ENCODE measurements at places on chromosomes 11 and 22.

- DNase-seq: no peak
These were observed 99.2 kb upstream of the B3GAT1 start for GRCh38 chr11:134511255-134511654.

GRCh38 chr22:35115515-35115914 is 49.6 kb downstream of the ISX start:
- no peak for DNase-seq

GRCh38 chr22:45576730-45577464 is 74.2 kb downstream of the FBLN1 start:
- DNase-seq: no peak

- no peak for DNase-seq
These were observed 3.0 kb downstream of the AQP11 start for GRCh38 chr11:77592727-77593126.

DNA sequence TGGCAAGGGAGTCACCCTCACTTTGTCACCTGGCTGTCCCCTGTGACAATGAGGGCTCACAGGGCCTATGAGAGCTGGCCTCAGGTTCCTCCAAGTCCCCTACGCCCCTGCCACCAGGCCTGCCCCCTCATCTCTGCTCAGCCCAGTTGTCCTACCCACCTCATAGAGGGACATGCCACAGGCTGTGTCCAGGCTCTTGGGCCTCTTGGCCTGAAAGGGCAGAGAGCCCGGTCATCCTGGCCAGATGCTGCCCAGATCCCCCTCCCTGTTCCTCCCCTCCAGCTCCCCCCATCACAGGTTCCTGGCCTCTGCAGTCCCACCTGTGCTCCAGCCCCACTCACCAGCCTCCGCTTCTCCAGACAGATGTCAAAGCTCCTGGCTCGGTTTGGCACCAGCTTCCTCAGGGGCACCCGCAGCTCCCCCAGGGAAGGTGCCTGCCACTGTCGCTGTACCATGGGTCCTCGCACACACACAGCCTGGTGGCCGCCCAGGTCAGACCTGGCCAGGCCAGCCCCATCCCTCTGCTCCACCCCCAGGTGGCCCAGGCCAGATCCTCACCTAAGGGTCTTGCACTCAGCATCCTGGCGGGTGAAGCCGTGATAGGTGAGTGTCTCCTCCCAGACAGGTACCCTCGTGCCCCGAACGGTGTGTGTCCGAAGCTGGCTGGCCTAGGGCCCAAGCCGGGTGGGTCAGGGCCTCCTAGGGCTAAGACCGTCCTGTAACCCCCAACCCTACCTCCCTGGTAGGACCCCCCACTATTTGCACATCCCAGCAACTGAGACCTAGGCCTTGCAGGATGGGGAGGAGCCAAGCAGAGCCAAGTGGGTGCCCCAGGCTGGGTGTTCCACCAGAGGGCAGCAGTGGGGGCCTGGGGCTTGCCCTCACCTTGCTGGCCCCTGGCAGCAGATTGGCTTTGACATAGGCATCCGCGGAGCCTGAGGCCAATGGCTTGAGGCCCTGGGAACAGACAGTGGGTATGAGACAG is 8.3 kb downstream of the NDUFV1 start:
- no peak for DNase-seq

- DNase-seq: no peak
These were observed 55.5 kb downstream of the ABTB2 start for GRCh38 chr11:34302046-34302921.

DNA sequence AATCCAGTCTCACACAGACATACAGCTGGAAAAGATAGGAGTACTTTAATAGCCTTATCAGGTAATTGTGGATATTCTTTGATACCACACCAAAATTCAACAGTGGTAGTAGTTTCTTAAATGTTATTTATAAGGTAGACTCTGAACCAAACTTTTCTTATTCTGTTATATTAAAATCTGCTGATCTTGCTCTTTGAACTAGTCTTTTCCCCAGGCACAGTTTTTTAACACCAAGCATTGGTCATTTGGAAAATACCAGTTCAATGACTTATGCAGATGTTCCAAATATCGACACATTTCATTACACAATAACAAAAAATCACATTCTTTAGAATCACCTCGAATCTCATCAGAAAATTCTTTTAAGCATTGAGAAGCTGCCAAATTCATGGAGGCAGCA is 7.6 kb downstream of the TRIM66 start:
- no peak for DNase-seq

GRCh38 chr11:57885298-57886050 is 123.9 kb downstream of the CTNND1 start:
- no peak for DNase-seq

DNA sequence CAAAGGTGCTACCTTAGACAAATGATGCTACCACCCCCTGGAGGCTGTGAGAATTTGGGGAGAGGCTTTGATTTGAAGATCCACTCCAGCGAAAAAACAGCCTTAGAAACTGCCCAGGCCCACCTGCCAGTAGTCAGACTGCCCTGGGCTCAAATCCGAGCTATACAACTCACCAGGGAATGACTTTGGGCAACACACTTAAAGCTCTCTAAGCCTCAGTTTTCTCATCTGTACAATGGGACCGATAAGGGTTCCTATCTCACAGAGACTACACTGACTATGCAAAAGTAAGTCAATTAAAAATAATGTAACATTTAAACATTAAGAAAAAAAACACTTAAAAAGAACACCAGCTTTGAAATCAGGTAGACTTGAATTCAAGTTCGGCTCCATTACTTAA is 19.9 kb downstream of the VWCE start:
- no peak for DNase-seq

DNA sequence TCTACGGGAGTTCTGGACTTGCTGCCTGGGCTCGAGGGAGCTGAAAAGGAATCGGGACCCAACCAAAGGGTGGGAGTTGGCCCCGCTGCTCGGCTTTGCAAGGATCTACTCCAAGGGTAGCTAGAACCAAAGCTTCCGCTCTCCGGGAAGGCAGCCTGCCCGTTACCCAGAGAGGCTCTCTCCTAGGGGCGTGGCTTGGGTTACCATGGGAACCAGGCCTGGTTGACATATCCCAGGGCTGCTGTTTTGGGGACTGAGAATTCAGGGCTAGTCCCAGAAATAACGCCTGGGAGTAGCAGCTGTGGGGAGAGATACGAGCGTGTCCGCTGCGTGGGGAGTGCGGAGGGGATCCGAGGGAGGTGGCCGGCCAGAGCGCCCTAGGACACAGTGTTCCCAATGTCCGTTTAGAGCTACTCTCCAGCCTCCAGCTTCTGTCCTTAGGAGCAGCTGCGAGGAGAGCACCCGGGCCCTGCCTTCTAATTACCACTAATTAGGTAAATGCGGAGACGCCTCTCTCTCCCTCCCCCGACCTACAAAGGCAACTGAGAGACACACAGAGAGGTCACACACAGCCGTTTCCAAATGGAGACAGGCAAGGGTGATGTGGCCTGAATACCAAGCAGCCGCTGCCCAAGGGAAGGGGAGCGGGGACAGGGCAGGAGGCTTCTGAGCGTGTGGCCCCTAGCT is 141.6 kb upstream of the CADM1 start:
- no peak for DNase-seq

DNA sequence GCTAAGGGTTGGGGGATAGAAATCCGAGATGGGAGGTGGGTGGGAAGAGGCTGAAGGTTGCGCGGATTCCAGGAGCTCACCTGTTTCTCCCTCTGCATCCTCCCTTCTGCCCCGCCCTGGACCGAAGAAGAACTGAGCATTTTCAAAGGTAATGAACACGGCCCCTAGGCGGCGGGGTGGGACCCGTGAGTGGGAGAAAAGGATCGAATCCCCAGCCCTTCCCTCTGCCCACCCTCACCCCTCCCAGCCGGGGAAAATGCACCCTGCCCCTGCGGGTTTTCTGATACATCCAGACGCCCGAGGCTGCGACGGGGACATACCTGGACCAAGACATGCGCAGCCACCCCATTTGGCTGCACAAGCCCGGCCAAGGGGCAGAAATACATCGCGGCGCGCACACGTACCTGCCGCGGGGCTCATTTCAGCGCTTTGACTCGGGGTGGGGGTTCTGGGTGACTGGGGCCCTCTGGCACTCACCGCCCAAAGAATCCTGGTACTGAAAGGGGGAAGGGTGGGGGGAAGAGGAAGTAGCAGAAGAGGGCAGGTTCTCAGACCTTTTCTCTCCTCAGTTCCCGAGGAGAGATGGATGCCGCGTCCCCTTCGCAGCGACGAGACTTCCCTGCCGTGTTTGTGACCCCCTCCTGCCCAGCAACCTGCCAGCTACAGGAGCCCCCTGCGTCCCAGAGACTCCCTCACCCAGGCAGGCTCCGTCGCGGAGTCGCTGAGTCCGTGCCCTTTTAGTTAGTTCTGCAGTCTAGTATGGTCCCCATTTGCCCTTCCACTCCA is 6.0 kb downstream of the VSIG2 start:
- DNase-seq: no peak

GRCh38 chr11:62223095-62223494 is 14.6 kb downstream of the SCGB2A1 start:
- DNase-seq: no peak

DNA sequence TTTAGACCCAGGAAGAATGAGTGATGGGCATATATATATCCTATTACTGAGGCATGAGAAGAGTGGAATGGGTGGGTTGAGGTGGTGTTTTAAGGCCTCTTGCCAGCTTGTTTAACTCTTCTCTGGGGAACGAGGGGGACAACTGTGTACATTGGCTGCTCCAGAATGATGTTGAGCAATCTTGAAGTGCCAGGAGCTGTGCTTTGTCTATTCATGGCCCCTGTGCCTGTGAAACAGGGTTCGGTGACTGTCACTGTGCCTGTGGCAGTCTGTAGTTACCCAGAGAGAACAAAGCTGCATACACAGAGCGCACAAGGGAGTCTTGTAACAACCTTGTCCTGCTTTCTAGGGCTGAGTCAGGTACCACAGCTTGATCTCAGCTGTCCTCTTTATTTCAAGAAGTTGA is 11.7 kb downstream of the LIMK2 start:
- no peak for DNase-seq

DNA sequence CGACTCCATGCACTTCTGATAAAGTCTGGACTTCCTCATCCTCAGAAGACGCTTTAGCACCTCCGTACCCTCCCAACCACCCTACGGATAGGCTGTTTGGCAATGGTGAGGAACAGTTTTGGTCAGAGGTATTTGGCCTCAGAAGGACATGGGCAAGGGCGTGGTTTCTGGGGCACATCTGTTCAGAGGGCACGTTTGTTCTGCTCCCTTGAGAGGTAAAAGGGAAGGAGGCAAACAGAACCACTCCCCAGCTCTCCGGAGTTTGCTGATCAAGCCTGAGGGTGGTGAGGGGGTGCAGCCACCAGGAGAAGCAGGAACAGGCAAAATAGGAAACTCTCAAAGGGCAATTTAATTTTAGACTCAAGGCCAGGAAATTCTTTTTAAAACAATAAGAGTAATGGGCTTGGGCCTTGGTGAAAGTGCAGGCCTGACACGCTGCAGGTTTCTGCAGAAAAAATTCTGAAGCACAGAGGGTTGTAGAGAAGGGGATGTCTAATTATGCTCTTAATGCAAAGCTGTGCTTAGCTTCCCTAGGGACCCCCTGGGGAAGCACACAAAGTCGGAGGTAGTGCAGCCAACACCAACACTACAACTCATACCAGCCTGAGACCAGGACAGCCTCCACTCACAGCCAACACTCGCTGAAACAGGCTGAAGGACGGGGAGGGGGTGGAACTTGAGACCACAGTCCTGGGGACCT is 23.3 kb downstream of the ETS1 start:
- no peak for DNase-seq

DNA sequence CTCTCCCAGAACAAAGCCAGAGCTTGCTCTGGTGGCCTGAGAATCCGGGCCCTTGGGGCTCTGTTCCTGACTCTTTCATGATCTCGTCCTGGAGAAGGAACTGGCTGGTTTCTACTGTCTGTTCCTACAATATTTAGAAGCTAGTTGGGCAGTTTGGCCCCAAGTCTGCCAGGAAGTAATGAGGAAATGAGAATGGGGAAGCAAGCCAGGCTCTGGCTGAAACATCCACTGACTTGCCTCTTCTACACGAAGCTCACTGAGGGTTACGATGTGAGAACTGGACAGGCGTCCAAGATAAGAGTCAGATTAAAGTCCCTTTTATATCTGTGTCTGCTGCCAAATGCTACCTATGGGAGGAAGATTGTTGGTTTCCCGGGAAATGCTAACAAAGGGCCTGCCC is 110.0 kb upstream of the KIRREL3 start:
- no peak for DNase-seq

DNA sequence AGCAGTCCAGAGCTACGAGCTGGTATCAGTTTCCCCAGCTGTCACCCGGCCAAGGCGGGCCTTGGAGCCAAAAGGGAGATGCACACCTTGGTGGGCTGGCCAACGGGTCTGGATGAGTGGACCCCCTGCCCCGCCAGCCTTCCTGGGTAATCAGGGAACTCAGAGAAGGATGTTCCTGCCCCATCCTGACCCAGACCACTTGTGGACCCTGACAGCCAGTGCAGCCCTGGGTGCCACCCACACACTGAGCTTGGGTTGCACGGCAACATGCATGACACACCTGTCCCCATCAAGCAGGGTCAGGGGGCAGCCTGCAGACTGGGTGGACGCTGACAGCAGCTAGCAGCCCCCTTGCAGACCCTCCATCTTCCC is 8.6 kb downstream of the SLC25A1 start:
- DNase-seq: no peak

GRCh38 chr22:30869667-30870395 is 98.7 kb downstream of the MORC2 start:
- no peak for DNase-seq

DNA sequence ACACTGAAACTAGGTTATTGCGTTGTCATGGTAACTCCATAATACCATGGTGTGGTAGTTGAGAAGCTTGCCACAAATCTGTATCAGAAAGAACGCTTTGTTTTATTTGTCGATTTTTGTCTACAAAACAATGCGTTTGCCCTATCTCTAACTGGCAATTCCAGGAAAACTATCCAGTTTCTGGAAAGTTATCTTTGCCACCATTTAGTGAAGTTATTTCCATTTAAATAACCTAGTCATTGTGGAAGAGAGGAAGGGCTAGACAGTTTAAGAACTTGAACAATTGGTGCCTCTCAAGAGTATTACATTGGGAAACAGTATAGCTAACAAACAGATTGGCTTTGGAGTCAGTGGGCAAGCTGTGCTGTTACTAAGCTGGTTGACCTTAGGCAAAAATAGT is 7.9 kb downstream of the HSD17B12 start:
- DNase-seq: no peak

- no peak for DNase-seq
These were observed 4.8 kb upstream of the NAP1L4 start for GRCh38 chr11:2996976-2997375.

DNA sequence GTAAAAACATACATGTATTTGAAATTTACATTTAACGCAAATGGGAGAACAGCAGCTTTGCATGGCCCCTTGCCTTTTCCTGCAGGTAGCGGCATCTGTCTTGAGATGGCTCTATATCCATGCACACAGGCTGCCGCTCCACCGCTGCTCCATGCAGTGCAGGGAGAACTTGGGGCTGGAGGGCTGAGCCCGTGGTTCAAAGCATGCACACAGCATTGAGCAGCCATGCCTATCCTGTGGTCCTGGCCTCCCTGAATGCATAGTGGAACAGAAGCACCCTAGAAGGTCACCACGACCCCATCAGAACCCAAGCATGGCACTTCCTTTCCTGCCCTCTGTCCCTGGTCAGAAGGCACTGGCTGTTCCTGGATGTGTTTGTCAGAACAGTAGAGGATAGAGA is 35.0 kb upstream of the TP53I11 start:
- DNase-seq: no peak
